ENCODE measurements at places on chromosomes 4 and X.

DNA sequence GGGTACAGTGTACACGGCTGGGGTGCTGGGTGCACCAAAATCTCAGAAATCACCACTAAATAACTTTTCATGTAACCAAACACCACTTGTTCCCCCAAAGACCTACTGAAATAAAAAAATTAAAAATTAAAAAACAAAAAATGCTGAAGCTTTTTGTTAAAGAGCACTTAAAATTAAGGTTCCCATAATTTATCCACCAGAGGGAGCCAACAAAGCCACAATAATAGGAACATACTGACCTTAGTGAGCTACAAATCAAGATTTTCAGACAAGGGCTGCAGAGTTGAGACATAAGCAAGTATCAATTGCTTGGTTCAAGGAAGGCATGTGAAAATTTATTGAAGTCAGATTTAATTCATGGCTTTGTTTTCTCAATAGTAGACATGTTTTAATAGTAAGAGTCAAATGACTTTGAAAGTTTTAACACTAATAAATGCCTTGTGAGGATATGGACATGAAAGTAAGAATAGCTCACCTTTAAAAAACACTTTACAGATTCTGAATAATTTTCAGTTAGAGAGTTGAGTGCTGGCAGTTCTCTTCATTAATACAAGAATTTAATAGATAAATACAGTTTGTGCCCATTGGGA, 43.0 kb upstream of the SCOC start:
- DNase-seq, result peak; percentile 41

DNA sequence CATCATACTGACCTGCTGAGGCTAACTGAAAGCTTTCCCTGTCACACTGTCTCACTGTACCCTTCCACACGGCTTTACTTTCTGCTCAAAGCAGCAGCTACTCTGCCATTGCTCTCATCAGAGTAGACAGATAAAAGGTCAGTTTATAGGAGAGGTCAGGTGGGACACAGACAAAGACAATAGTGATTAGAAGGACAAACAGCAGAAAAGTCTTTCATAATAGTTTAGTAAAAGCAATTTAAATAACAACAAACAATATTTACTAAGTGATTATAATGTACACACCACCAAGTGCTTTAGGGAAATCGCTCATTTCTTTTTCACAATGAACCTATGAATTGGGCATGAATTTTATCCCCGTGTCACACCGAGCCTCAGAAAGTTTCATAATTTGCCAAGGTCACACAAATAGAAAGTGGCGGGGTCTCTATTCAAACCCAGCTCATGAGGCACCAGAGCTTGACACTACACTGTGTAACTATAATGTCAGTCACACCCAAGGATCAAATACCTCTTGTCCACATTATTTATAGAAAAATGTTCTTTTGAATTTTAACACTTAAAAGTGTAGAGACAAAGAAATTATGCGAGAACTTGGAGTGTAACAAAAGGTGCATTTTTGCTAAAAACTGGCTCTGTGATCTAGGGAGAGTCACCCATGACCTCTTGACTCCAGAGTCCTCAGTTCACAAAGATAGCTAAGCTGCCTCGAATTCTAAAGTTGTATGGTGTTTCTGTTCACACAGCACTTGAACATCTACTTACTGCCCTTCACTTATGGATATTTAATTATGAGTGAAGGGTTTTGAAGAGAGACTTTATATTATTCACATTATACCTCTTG, 24.5 kb upstream of the SORBS2 start:
- DNase-seq, result no peak

- no peak for DNase-seq
Observed at GRCh38 chr4:80259817-80260216, 6.6 kb upstream of the FGF5 start.

DNA sequence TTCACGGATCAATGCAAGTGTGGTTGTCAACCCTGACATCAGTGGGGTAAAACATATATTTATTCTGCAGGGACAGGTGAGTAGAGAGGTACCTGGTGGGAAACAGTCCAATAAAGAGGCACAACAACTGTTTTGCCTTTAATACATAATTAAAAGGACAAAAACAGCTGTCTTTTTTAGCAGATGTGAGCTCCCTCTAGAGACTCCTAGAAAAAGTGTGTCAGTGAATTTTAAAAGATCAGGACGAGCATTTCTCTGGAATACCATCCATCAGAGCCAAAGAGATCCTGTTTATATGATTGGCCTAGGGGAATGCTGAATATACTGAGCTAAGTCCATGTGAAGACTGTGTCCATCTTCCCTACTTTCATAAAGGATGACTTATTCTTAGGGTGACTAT, 58.3 kb downstream of the TMEM144 start:
- no peak for DNase-seq

DNA sequence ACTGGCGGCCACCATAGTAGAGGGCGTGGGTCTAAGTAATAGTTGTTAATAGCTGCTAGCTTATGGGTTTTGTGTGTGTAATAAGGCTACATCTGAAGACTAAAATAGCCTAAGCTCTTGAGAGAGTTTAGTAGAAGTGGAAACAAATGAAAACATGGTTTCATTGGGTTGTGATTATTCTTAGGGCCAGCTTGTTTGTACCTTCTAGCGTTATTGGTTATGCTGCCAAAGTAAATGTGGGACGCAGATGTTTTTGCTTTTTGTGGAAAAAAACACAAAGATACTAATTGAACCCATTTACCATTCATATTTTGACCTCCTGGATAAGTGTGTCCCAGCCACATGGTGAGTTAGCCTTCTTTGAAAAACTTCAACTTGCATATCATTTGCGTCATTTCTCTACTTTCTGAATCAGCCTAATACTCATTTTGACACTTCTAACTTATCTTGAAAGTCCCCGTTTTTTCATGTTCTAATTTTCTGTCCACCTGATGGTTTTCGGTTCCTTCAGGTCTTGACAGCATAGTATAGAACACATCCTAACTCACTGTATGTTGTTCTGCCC, 305.3 kb downstream of the FRMPD4 start:
- DNase-seq, result no peak

- DNase-seq, result no peak
Observed at GRCh38 chr4:101807351-101807750, 16.8 kb downstream of the BANK1 start.

GRCh38 chrX:149909324-149910177, 19.8 kb upstream of the HSFX4 start:
- DNase-seq, result no peak

DNA sequence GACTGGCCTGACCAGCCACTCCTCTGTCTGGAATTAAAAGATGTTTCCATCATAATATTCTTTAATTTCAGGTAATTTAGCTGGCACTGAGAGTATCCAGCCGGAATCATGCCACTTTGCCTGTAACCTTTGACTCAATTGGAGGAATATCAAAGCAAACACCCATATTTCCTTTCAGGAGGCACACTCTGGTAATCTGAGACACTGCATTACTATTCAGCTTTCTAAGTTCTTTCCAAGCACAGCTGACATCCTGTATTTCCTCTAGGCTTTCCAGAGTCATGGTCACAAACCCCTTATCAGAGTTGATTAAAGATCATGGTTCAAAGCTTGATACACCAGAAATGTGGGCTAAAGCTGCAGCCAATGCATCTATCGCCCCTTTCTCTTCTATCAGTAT, 29.3 kb downstream of the INTS12 start:
- DNase-seq, result no peak

GRCh38 chrX:48531358-48531959, 8.1 kb upstream of the TBC1D25 start:
- DNase-seq, result peak; percentile 70

DNA sequence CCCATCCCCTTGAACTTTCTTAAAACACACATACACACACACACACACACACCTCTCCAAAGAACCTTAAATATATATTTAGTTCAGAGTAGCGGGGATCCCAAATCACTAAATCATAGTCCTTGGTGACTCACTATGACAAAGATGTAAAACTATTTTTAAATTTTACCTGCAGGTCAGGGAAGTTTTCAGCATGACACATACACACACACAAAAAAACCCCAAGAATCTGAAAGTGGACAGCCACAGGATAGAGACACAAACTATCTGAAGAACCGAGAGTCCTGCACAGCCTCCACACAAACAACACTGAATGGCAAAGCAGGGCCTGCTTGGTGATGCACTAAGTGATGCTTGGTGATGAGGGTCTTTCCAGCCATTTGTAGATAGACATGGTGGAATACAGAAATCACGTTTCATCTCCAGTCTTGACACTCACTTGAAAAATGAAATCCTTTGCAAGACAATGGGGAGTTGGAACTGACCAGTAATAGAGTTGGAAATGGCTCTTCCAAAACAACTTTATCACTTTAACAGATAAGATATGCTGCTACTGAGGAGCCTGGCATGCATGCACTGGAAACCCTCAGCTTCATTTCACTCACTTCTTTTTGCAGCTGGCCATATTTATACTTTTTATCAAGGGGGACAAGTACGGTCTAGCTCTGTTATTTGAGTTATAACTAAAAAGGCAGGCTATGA, 307.3 kb downstream of the RAPGEF2 start:
- no peak for DNase-seq

- DNase-seq, result no peak
Observed at GRCh38 chr4:79922011-79922410, 151.0 kb downstream of the ANTXR2 start.

- DNase-seq, result no peak
Observed at GRCh38 chr4:163042306-163042705, 124.4 kb downstream of the NAF1 start.

DNA sequence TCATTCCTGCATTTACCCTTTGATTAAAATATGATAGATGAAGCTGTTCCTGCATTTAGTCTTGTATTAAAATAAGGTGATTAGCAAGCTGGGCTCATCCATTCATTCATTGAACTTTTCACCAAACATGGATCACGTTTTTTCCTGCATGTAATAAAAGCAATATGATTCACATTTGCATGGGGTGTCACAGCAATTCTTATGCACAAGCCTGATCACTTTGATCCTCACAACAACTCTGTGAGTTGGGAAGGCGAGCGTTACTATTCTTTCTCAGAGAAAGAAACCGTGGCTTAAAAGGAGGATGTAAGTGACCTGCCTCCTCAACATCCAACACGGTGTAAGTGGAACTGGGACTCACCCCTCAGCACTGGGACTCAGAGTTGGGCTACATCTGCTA, 20.0 kb downstream of the CHRNA9 start:
- no peak for DNase-seq

DNA sequence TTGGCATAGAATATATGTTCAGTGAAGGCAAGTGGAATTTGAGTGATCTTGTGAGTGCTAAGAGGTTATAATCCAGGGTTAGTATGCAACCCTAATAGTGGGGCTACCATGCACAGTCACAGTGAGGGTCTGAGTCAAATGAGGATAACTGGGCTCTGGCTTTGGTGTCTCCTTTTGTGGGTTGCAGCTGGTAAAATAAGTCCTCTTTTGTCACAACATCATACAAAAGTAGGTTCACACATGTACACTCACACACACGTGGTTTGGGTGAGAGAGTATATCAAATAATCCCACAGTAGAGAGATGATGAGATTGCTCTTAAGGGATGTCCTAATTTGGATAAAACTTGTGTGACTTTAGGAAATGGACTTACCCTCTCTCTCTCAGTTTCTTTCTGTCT, 79.6 kb upstream of the EOLA2 start:
- DNase-seq, result no peak

- DNase-seq, result no peak
Observed at GRCh38 chrX:38937400-38937799, 136.1 kb downstream of the MID1IP1 start.

DNA sequence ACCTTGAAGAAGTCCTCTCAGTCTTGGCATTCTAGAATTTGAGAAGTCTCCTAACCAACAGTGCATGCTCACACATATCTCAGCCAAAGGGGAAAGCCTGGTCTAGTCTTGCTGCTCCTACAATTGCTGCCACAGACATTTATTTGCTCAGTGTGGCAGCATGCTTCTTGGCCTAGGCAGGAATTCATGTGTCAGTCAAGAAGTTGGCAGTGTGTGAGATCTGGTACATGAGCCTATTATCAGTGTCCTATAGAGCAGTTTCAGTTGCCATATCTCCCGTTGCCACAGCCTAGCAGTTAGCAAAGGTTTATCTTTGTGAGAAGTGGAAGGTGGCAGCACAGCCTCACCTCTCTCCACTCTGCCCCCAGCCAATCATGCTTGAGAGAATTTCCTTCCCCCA, 176.9 kb upstream of the ARHGEF9 start:
- DNase-seq, result no peak

DNA sequence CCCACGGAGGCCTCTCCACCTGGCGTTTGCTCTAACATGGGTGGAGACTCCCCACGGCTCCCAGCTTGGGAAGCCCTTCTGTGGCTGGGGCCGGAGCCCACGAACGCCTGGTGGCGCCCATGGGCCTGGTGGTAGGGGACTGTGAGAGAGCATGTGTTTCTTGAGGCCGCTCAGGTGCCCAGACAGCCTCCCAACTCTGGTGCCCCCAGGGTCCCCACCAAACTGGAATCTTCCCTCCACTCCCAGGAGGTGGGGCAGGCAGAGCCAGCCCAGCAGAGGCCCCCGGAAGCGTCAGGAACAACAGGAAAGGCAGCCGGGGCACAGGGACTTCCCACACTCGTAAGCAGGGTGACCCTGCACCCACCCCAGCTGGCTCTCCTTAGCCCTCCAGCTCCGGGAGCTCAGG, 33.3 kb upstream of the FGFR3 start:
- no peak for DNase-seq

GRCh38 chr4:33998291-33998690, 2246.0 kb downstream of the ARAP2 start:
- DNase-seq, result no peak

- no peak for DNase-seq
Observed at GRCh38 chr4:184885602-184886001, 59.8 kb upstream of the ACSL1 start.

- peak; percentile 13 for DNase-seq
Observed at GRCh38 chr4:172726001-172726423, 442.6 kb upstream of the GALNT7 start.

DNA sequence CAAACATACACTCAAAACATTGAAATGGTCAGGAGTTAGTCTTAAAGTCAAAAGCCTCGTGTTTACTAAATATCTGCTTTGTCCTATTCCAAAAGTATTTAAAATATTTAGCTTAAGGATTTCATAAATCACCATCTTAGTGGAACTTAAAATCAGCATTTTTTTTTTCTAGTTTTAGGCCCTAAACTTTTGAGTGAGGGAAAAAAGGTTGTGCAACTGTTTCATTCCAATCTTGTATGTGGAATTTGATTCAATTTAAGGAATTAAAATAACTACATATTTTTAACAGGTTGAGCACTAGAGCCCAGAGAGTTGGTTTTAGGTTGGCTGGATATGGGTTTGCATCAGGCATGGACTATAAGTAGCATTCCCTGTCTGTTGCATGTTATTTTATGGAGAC, 35.7 kb upstream of the ANK2 start:
- no peak for DNase-seq

GRCh38 chrX:150486011-150486410, 82.4 kb upstream of the MTM1 start:
- DNase-seq, result peak; percentile 45
